Breast epithelium (tissue), 4 donors: ENCODE measurements at places on chromosomes 12 and 14. TPM values are rescaled to one million over a fixed set of nuclear protein-coding genes. Genes with fewer than 3 reads are reported as not detected.

Gene KRT74
- total RNA-seq: not detected

Gene ADCY6
- total RNA-seq: 61.4 TPM

Gene PLEKHG7
- total RNA-seq: not detected

GRCh38 chr12:91017511-91018263, 12.9 kb upstream of the EPYC start:
- no peaks in the 10 kb centered on the region for H3K27me3 ChIP-seq
- DNase-seq: no peak
- H3K4me3 ChIP-seq: no peak overlapping the region
- peak overlapping the region; percentile 49 for H3K27ac ChIP-seq

- H3K36me3 ChIP-seq: no peaks in the 10 kb centered on the region
- H3K4me1 ChIP-seq: no peaks in the 10 kb centered on the region
- no peaks in the 10 kb centered on the region for H3K27me3 ChIP-seq
- H3K4me3 ChIP-seq: no peak overlapping the region
Measured at GRCh38 chr14:63524537-63525155, 18.5 kb downstream of the PPP2R5E start.

DNA sequence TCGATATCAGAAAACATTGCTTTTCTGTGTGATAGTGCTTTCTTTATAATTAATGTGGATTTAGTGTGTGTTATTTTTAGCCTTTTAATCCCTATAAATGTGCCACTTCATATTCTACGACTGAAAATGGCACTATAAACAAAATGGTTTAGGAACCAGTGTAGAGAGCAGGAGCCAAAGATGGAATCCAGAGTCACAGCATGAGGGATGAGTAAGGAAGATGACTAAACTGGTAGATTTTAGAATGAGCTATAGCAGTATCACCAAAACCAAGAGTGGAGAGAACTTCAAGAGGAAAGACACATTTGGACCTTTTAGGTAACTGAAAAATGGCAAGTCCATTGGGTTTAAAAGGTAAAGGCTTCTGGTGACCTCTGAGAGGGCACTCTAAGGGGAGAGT, 887.2 kb downstream of the NRXN3 start:
- H3K27ac ChIP-seq: no peak overlapping the region
- no peak overlapping the region for H3K4me3 ChIP-seq
- H3K4me1 ChIP-seq: no peaks in the 10 kb centered on the region
- no peaks in the 10 kb centered on the region for H3K27me3 ChIP-seq

GRCh38 chr12:46342562-46343033, 30.0 kb downstream of the SLC38A2 start:
- no peaks in the 10 kb centered on the region for H3K4me1 ChIP-seq
- no peaks in the 10 kb centered on the region for H3K27me3 ChIP-seq
- H3K27ac ChIP-seq: no peak overlapping the region
- no peaks in the 10 kb centered on the region for H3K36me3 ChIP-seq

GRCh38 chr12:77619425-77619824, 211.3 kb upstream of the NAV3 start:
- H3K27me3 ChIP-seq: no peaks in the 10 kb centered on the region
- H3K36me3 ChIP-seq: no peaks in the 10 kb centered on the region
- DNase-seq: no peak
- H3K4me3 ChIP-seq: no peak overlapping the region

DNA sequence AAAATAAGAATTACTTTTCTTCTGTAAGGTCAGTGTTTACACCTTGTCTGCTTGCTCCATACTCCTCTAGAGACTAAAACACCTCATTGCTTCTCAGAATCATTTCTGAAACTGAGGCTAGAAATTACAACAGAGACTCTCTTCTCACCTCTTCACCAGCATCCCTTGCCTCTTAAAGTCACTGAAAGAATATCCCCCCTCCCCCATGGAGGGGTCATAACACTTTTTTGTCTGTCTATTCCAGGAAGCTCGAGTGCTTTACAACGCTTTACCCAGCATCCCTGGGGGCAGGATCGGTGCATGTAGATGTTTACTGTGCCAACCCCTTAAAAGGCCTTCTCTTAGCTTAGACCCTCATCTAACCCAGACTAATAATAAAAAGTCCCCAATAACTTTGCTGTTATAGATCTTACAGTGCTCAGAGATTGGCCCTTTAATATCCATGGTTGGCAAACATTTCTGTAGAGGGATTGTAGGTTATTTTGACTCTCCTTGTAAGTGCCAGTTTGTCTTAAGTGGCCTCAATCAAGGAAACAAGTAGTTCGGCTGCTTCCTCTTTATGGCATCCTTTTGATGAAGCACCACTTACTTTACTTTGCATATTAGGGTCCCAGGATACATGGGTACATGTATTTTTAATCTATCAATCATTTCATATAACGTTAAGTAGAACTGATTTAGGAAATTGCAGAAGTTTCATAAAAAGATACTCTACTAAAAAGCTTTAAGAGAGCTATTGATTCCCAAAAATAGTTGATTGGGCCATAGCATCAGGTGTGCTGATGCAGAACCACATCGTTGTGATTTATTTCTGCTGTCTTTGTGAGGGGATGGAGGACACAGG, 29.3 kb downstream of the PRKCH start:
- no peaks in the 10 kb centered on the region for H3K27me3 ChIP-seq
- no peak overlapping the region for H3K27ac ChIP-seq
- DNase-seq: no peak

DNA sequence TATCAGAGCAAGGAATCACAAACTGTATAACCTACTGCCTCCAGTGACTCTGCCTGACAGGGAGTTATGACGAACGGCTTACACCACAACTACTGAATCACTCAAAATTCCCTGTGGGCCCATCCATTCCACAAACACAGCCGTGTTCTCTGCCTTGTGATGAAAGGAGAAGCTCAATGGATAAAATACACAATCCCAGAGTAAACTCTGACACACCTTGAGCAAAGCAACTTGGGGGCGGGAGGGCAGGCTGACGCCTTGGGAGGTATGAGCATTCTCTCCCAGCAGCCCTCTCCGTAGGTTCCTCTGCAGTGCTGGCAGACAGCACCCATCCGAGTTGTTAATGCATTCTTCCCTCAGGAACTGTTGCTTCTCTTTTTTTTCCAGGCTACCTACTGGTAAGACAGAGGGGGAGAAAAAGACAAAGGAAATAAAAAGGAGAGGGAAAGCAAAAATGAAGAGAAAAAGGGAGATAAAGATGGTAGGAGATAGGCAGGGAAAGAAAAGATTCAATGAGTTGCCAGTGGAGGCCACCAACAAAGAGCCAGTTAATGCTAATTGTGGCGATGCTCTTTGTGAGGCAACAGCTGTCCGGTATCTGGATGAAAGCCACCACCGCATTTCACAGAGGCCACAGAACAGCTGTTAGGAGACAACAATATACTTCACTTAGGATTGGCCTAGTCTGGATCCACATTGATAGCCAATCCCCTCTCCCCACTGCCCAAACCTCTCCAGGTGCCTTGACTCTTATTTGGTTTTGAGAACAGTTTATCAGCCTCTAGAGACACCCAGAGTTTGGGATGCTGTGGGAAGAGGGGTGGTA, 4.7 kb upstream of the DIO2 start:
- H3K27ac ChIP-seq: no peak overlapping the region
- no peak for DNase-seq
- H3K36me3 ChIP-seq: no peaks in the 10 kb centered on the region
- no peaks in the 10 kb centered on the region for H3K27me3 ChIP-seq
- H3K4me3 ChIP-seq: no peak overlapping the region

DNA sequence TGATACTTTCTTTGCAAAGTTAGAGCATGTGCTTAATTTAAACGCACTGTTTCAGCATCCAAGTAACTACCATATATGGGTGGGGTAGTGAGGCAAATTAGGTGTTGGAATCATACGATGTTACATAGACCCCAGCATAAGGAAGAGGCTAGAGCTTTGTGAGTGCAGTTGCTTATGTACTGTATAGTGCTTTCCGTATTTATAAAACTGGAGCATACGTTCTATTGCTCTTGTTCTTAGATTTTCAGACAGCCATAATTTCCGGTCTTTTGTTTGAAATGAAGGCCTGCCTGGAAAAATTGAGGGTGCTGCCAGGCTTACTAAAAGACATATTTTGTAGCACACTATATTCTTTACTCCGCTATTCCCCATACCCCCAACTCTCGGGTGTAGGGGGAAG, 335.7 kb downstream of the FOXG1 start:
- no peaks in the 10 kb centered on the region for H3K27me3 ChIP-seq
- DNase-seq: no peak
- no peak overlapping the region for H3K27ac ChIP-seq
- no peaks in the 10 kb centered on the region for H3K36me3 ChIP-seq

DNA sequence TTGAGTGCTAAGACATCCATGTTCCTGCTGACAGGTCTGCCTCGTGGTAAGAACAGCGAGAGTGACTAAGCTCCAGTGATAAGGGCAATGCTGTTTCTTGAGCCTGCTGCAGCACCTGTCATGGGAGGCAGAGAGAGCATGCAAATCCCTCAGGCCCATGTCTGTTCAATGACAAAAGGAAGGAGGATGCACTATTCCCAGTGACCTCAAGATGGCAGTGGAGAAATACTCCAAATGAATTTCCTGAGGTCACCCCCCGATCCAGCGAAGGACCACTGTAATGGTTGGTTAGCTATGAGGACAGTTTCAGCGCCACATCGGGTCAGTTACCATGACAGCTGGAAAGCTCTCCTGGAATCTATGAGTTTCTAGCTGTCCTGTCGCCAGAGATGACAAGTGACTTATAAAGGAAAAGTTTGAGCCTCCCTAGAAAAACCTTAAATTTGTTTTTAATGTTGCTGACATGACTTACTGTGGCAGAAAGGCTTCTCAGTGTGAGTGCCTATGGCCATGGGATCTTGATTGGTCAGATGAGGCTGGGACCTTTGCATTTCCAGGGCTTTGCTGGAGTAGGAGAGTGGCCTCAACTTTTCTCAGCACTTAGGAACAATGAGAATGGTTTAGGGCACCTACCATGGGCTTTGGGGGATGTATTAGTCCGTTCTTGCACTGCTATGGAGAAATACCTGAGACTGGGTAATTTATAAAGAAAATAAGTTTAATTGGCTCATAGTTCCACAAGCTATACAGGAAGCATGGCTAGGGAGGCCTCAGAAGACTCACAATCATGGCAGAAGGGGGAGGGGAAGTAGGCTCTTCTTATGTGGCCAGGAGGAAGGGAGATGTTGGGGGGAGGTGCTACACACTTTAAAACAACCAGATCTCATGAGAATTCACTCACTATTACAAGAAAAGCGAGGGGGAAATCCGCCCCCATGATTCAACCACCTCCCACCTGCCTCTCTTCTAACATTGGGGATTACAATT, 88.0 kb upstream of the TMEM260 start:
- H3K27me3 ChIP-seq: no peaks in the 10 kb centered on the region
- no peak for DNase-seq
- H3K4me1 ChIP-seq: no peaks in the 10 kb centered on the region

DNA sequence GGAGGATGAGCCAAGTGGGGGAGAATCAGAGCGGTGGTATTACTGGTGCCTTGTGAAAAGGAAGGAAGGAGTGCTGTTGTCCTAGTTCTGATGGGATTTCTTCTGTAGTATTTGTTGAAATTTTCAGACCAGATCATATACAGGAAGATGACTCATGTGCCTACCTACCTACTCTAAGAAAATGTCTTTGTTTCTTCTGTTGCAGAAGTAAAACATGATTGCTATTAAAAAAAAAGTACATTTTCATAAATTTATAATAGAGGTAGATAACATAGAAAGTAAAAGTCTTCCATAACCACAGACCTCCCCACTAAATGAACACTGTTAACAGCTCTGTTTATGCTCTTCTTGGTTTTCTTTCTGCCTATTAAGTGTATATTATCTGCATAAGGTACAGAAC, 26.9 kb downstream of the SAMD4A start:
- H3K36me3 ChIP-seq: no peaks in the 10 kb centered on the region
- no peak overlapping the region for H3K4me3 ChIP-seq
- no peak overlapping the region for H3K27ac ChIP-seq
